ENCODE measurements at places on chromosomes 4 and X.

GRCh38 chr4:147284935-147285334 lies 196.0 kb upstream of the EDNRA start:
- DNase-seq, result no peak

DNA sequence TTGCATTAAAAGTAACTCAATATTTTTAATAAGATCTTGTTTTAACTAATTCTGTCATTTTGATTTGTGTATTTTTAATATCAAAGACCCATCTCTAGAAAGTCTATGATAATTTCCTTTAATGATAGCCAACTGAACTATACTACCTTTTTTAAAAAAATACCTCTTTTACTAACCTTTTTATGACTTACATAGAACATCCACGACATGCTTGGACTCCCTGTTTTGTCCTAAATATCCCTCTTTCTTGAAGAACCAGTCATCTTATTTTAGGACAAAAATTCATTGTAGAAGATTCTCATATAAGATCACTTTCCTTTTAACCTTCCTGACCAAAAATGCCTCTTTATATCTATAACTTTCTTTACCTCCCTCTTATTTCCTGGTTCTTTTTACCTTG lies 76.8 kb upstream of the GC start:
- DNase-seq, result no peak

GRCh38 chrX:29665532-29665931 lies 549.8 kb upstream of the MAGEB2 start:
- DNase-seq, result no peak

DNA sequence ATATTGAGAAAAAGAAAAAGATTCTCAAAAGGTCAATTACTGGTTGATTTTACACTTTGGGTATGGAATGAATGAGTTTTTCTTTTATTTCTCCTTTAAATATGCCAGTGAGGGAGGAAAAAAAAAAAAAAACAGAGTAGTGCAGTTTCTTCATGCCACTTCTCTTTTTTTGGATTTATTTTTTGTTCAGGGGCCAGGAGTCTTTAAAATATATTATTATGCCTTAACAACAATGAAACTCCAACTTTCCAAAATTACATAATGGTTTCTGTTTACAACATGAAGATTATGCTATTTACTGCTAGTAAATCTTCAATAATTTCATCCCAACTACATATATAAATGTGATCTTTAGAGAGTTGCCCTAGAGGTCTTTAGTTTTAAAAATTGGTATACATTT lies 31.9 kb downstream of the DTHD1 start:
- DNase-seq, result no peak

- no peak for DNase-seq
Observed at GRCh38 chr4:48668254-48669017, 111.6 kb downstream of the FRYL start.

DNA sequence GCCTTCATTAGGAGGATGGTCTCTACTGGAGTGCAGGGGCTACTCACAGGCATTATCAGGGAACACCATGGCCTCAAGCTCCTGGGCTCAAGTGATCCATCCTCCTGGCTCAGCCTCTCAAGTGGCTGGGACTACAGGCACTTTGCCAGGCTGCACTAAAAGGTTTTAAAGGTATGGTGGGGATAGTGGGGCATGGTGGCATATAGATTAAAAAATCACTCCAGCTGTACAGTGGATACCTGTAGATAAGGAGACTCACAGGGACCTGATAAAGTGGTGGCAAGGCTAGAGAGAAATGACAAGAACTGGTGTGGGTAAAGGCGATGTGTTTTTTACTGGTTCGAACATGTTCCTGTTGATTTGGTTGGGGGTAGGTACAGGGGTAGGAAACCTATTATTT lies 5.9 kb downstream of the ZAR1 start:
- DNase-seq, result no peak

DNA sequence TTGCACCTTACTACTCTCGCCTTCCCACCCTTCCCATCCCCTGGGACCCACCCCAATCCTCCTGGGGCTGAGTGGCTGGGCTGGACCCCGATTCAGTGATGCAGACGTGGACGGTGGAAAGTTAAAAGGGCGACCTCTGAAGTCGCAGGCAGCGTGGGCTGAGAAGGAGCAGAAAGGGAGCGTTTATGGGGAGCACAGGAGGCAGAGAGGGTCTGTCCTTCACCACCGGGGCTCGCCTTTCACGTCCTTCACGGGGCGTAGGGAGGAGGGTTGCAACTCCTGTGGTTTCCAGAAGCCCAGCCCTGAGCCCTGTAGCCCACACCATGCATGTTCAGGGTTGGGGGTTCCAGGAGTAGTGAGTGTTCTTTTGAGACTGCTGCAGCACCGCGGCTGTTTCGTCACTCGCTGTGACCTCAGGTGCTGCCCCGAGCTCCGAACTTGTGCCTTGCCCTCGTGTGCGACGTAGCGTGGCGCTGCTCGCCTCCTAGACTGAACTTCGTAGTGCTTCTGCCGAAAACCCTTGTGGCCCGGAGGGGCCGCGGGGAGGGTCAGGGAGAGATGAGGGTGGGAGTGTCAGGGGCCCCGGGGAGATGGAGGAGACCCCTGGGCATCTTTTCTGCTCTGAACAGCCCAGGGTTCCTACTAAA lies 1.6 kb downstream of the NHS start:
- no peak for DNase-seq
